ENCODE measurements at places on chromosomes 11 and 22.

DNA sequence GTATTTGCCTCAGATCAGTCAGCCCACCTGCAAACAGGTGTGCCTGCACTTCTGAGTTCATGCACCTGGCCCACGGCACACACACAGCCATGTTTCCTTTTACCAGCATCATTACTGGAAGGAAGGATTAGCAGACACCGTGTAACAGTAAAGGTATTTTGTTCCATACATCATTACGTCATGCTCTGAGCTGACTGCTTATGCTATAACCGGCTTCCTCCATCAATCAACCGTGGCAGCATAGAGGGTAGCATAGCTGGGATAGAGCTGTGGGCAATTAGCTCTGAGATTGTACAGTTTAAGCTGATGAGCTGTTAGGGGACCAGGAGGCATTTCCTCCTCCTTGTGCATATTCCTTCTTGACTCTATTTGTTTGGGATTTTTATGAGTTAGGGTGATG is 102.4 kb downstream of the ME3 start:
- DNase-seq = no peak
- H3K4me3 ChIP-seq = no peak overlapping the region
- H3K27ac ChIP-seq = no peak overlapping the region
- no peaks in the 10 kb centered on the region for H3K36me3 ChIP-seq

DNA sequence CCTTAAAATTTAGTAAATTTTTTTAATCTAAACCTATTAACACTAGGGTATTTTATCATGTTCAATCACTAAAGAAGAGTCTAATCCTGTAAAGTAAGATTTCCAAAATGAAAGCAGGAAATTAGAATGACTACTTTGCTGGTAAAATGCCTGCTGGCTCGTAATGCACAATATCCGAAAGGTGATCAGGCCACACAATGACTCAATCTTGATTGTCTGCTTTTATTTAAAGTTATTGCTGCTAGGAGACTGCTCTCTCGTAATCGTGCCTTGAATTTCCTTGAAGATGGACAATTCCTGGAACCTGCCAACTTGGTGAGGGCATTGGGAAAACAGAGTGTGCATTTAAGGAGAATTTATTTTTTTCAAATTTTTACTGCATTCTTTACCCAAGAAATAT is 1786.5 kb upstream of the RAG2 start:
- H3K4me1 ChIP-seq = no peaks in the 10 kb centered on the region
- no peak for DNase-seq
- no peak overlapping the region for H3K27ac ChIP-seq
- H3K27me3 ChIP-seq = no peaks in the 10 kb centered on the region

DNA sequence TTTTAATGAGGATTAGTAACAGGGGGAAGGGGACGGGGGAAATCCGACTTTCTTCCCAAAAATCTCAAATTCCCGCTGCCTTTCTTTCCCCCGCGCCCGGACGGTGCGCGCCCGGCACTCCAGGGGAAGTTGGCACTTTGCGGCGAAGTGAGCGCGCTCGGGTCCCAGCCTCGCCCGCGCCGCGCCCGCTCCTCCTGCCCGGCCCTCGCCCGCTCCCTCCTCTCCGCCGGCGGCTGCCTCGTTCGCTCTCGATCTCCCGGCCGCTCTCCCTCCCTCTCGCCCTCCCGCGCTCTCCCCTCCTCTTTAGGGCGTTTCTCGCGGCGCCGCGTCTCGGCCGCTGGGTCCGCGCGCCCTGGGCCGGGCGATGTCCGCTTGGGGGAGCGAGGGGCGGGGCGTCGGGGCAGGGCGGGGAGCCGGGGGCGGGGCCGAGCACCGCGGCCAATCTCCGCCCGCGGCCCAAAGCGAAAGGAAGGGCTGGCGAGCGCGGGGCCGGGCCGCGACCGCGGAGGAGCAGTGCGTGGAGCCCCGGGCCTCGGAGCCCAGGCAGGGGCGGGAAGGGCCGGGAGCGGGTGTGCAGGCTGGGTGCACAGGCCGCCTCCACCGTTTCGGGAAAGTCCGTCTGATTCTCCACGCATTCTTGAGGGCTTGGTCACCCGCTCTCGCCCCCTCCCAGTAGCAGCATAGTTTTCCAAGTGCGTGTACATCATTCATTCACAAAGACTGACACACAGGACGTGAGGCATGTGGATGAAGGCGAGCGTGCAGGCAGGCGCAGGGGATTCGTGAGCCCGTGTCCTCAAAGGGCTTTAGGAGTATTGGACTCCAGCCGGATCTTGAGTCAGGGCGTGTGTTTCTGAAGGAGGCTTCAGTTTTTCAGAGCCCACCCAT is 65.1 kb downstream of the ETS1 start:
- H3K4me3 ChIP-seq = peak overlapping the region; percentile 96
- H3K4me1 ChIP-seq = peaks cover 44% of the 10 kb centered on the region
- H3K36me3 ChIP-seq = peaks cover 45% of the 10 kb centered on the region
- peak; percentile 94 for DNase-seq
- no peaks in the 10 kb centered on the region for H3K27me3 ChIP-seq

DNA sequence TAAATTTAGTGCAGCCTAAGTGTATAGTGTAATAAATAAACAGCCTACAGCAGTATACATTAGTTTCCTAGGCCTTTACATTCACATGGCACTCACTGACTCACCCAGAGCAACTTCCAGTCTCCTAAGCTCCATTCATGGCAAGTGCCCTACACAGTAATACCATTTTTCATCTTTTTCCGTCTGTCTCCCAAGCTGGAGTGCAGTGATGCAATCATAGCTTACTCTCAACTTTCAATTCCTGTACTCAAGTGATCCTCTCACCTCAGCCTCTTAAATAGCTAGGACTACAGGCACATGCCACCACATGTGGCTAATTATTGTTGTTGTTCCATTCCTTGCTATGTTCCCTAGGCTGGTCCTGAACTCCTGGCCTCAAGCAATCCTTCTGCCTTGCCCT is 54.4 kb downstream of the FCHSD2 start:
- H3K27ac ChIP-seq = no peak overlapping the region
- no peak overlapping the region for H3K4me3 ChIP-seq
- H3K27me3 ChIP-seq = no peaks in the 10 kb centered on the region
- peaks cover 4% of the 10 kb centered on the region for H3K4me1 ChIP-seq
- peaks cover 34% of the 10 kb centered on the region for H3K36me3 ChIP-seq
- DNase-seq = no peak

DNA sequence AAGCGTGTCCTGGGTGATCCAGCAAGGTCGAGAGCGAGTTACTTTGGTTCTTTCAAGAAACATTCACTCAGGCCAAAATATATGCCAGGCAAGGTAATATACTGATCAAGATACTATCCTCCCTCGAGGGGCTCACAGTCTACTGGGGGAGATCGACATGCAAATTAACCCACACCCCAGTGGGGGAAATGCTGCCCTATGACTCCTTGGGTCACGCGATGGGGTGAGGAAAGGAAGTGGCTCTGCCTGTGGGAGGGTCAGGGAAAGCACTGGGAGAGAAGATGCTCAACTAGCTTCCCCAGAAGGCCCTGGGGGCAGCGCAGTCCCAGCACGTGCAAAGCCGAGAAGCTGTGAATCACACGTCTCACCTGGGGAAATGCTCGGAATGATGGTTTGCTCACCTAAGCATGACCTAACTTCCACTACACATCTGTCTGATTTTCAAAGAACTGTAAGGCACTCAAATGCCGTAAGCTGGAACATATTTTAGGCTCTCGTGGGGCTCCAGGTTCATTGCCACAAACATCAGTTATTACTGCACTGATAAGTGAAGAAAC is 130.7 kb downstream of the RCN1 start:
- peaks cover 8% of the 10 kb centered on the region for H3K27me3 ChIP-seq
- H3K4me1 ChIP-seq = no peaks in the 10 kb centered on the region

- peak overlapping the region; percentile 100 for H3K27ac ChIP-seq
- H3K4me1 ChIP-seq = peaks cover 90% of the 10 kb centered on the region
- H3K27me3 ChIP-seq = no peaks in the 10 kb centered on the region
- H3K36me3 ChIP-seq = peaks cover 59% of the 10 kb centered on the region
Measured at GRCh38 chr22:37121887-37122591, 12.5 kb upstream of the TMPRSS6 start.

DNA sequence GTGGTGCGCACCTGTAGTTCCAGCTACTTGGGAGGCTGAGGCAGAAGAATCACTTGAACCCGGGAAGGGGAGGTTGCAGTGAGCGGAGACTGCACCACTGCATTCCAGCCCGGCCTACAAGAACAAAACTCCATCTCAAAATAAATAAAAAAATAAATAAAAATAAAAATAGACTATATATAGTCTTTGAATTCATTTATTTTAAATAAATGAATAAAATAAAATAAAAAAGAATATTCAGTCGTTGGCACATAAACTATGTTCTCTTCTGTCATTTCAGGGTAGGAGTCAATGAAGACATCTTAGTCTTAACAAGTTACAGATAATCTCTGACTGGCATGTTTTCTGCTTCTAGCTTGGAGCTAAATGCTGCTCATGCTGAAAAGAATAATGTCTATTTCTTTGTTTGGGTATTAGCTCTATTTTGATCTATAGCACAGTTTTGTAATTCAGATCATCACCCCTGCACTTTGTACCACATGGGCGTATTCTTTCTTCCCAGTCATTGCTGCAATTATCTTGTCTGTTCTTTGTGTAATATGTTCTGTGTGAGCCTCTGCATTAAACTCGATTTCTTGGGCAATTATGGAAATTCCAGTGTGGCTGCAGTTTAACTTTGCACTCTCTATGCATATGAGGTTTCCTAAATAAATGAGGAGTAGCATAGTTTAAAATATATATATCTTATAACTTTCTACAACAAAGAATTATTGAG is 1.4 kb upstream of the MS4A14 start:
- no peak overlapping the region for H3K27ac ChIP-seq
- H3K27me3 ChIP-seq = no peaks in the 10 kb centered on the region
- H3K36me3 ChIP-seq = no peaks in the 10 kb centered on the region
- no peak for DNase-seq
- H3K4me3 ChIP-seq = no peak overlapping the region
- peaks cover 2% of the 10 kb centered on the region for H3K4me1 ChIP-seq

- peak overlapping the region; percentile 31 for H3K27ac ChIP-seq
- peaks cover 25% of the 10 kb centered on the region for H3K36me3 ChIP-seq
- H3K27me3 ChIP-seq = no peaks in the 10 kb centered on the region
- DNase-seq = no peak
Measured at GRCh38 chr11:96188243-96189006, 154.6 kb downstream of the MAML2 start.

DNA sequence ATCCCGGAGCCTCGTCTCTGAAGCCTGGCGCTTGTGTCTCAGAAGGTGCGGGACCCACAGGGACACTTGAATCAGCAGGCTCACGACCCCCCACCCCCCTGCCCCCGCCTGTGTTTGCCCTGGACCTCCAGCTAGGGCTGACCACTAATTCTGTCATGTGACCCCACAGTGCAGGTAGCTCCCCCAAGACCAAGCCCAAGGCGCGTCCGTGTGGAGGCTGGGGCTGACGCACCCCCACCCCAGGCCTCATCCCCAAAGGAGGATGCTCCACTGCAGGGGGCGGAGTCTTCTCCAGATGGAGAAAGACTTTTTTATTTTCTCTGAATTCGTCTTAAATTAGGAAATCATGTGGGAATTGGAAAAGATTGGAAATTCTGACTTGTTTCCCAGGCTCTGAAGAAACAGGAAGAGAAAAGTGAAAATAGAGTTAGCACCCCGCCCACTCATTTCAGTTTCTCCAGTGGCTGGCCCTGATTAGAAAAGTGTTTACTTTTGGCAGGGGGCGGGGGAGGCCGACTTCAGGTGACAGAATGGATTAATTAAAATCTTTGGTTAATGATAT is 1.0 kb upstream of the RELA start:
- no peak for DNase-seq
- H3K4me3 ChIP-seq = peak overlapping the region; percentile 81
- peaks cover 24% of the 10 kb centered on the region for H3K36me3 ChIP-seq
- H3K27me3 ChIP-seq = no peaks in the 10 kb centered on the region
- peaks cover 27% of the 10 kb centered on the region for H3K4me1 ChIP-seq

DNA sequence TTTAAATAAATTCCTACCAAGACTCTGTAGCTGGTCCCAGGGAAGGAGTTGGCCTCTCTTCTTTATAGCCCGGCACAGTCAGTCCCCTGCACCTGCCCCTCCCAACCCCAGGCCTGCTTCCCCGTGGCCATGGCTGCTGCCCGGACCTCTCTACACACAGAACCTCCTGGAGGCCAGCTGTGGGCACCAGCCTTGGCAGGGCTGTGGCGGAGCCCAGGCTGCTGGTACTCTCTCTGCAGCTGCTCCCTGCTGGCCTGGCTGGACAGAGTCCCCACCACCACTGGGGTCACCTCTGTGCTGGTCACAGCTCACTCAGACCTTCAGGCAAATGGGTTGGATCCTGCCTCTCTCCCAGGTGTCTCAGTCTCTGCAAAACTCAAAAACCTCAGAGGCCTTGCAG is 69.3 kb downstream of the LRP5 start:
- no peaks in the 10 kb centered on the region for H3K27me3 ChIP-seq
- peaks cover 3% of the 10 kb centered on the region for H3K36me3 ChIP-seq
- H3K27ac ChIP-seq = peak overlapping the region; percentile 69
- peaks cover 50% of the 10 kb centered on the region for H3K4me1 ChIP-seq
- DNase-seq = no peak
- no peak overlapping the region for H3K4me3 ChIP-seq

DNA sequence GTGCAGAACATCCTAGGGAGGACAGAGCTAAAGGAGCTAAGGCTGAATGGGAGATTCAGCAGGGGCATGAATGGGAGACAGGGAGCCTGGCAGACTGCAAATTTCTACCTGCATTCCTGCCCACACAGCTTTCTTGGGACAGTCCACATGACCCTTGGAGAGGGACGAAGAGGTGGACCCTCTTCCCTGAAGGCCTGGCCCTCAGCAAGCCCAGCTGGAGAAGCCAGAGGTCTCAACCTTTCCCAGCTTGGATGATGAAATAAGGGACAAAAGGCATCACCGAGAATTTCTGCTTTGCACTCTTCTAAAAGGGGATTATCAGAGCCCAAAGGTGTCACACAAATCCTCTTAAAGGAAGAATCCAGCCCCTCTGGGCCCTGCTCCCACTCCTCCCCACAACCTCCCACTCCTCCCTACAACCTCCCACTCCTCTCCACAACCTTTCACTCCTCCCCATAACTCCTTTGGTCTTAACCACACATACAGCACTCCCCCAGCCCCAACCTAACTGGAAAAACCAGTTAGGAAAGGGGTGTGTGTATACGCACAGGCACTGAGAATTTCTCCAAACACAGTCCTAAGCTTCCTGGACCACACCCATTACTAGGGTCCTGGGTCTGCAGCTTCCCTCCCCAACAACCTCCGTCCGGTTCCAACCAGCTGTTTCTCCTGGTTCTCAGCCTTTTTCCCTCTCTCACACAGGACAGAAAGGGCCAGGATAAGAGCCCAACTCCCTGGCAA is 38.4 kb downstream of the RPL27A start:
- peaks cover 6% of the 10 kb centered on the region for H3K27me3 ChIP-seq
- no peak overlapping the region for H3K4me3 ChIP-seq
- H3K27ac ChIP-seq = no peak overlapping the region

GRCh38 chr22:32323513-32324164 is 34.0 kb upstream of the RFPL3 start:
- no peak overlapping the region for H3K4me3 ChIP-seq
- H3K36me3 ChIP-seq = no peaks in the 10 kb centered on the region
- no peaks in the 10 kb centered on the region for H3K4me1 ChIP-seq
- DNase-seq = no peak

DNA sequence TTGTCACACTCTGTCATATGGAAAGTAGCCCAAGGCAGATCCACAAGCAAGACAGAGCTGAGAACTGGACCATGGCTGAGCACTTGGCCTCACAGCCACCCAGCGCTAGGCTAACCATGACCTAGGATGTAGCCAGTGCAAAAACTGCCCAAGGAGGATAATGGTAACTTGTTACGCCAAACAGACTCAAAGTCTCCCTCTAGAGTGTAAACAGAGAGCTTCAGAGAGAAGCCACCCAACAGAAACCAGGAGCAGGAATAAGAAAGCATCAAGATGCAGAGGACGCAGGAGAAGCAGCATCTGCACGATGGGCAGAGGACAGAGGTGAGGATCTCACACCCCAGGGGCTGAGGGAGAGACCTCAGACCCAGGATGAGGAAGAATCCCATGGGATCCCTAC is 97.9 kb downstream of the RCN1 start:
- DNase-seq = no peak
- H3K4me3 ChIP-seq = no peak overlapping the region
- H3K27ac ChIP-seq = no peak overlapping the region
- no peaks in the 10 kb centered on the region for H3K4me1 ChIP-seq
- no peaks in the 10 kb centered on the region for H3K36me3 ChIP-seq
- peaks cover 15% of the 10 kb centered on the region for H3K27me3 ChIP-seq

Data from activated CD8-positive, alpha-beta T cell treated with anti-CD3 and anti-CD28 coated beads, Interleukin-2, amount 10 ng/mL, durations not matched to agents 7 days and 5 days (primary cell).